ENCODE measurements at places on chromosomes 16 and 17.

DNA sequence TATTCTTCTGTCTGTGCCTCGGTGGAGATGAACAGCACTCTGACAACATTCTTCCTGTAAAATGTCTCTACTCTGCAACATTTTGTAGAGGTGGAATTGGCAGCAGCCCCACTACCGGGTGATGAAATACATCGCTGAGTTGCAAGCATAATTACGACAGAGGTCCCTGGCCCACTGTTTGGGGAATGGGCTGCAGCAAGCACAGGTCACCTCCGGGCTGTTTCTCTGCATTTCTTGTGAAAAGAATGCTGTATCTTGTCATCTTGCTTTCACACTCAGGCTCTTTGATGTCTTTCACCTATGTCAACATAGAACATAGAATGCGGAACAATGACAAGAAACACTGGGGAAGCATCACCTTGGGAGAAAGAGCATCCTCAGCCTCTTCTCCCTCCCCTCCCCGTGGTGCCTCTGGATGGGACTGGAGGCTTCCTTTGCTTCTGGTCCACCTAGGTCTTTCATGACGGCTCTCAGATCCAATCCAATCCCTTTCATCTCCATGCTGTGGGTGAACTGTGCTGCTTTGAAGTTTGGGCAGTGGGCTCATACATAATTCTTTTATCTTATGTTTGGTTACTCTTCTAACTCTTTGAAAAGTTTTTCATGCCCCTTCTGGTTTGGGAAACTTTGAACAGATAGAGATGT is 265.0 kb downstream of the PHKB start:
- no peak for DNase-seq

- no peak for DNase-seq
Measured at GRCh38 chr16:9258423-9259051, 167.1 kb downstream of the HAPSTR1 start.

GRCh38 chr16:23863511-23864422 is 28.0 kb downstream of the PRKCB start:
- no peak for DNase-seq

GRCh38 chr17:76695059-76695831 is 15.5 kb downstream of the MXRA7 start:
- DNase-seq = no peak

- DNase-seq = no peak
Measured at GRCh38 chr16:5678371-5678770, 580.8 kb upstream of the EEF2KMT start.

DNA sequence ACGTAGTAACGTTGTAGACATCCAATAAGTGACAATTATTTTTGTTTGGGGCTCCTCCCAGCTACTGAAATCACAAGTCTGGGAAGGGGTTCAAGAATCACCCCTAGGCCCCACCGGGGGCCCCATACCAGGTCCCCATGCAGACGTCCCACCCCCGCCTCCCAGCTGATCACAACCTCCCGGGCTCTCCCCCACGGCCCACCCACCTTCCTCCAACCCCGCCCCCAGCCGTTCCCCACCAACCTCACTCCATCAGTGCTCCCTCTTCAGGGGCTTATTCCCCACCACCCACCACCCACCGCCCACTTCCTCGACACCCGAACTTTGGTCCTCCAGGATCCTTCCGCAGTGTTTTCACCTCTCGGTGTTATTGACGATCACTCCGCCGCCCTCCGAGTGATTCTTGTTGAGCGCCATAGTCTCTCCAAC is 240 bp downstream of the WBP2 start:
- no peak for DNase-seq

GRCh38 chr16:53546988-53547391 is 44.0 kb upstream of the AKTIP start:
- no peak for DNase-seq

DNA sequence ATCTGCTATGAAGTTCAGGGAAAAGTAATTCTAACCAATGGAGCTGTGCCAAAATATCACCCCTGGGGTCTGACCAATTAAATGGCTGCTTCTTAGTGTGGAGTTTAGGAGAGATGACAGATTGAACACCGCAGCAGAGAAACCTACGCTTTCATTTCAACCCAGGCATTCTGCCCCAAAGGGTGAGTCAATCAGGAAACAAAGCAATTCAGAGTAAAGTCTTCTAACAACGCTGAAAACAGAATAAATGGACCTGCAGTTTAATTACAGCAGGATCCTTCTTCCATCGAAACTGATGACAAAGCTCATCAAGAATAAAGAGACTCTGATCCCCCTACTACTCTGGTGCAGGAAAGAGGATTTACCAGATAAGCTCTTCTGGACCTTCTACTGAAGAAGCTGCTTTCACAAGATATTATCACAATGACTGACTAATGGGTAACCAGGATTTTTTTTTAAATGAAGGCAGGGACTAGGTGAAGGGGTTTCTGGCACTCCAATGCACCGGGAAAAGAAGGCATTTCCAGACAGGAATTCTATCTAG is 16.7 kb downstream of the RFFL start:
- DNase-seq = no peak

Measured in LNCaP clone FGC (cell line).